ENCODE measurements at places on chromosomes 2 and 18.

DNA sequence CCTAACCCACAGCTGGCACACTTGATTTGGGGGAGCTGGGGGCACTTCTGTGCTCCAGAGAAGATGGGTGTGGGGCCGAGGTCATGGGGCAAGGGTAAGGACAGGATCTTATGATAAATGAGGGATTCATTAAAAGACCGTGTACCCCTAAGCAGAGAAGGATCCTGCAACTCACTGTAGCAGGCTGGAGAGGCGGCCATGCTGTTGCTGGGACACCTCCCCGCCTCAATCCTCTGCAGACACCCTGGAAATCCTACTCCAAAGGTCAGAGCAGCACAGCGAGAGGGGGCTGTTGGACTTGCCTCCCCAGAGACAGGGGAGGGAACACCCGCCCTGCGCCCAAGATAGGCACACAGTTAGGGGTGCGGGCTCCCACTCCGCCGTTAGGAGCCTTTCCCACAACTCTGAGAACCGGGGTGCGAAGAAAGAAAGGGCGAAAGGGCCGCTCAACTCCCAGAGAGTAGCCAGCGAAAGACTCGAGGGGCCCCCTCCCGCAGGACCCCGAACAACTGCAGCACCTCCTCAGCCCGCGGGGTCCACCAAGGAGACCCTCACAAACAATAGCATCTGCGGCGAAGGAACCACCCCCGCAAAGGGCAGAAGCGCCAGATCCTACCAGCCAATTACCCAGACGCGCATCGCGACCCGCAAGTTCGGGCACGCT, 1.4 kb downstream of the PARD6G start:
- DNase-seq = no peak

- no peak for DNase-seq
Observed at GRCh38 chr18:31399306-31400032, 22.9 kb downstream of the DSG4 start.

- no peak for DNase-seq
Observed at GRCh38 chr2:18487106-18487913, 73.1 kb downstream of the RDH14 start.

DNA sequence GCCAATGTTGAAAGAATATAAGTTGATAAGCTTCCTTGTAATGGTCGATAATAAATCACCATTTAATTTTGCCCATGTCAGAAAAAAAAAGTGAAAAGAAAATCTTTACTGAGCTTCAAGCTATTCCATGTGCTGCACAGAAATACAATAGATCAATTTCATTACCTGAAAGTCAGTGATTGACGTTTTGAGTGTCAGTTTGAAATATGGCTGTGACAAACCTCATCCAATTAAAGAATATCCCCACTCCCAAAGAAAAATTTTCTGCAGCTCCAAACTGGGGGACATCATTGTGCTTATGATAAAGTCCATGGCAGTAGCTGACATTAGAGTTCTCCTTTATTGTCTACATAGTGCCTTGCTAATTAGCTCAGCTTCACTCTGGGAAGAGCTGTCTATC, 184.8 kb upstream of the RPRM start:
- DNase-seq = no peak

DNA sequence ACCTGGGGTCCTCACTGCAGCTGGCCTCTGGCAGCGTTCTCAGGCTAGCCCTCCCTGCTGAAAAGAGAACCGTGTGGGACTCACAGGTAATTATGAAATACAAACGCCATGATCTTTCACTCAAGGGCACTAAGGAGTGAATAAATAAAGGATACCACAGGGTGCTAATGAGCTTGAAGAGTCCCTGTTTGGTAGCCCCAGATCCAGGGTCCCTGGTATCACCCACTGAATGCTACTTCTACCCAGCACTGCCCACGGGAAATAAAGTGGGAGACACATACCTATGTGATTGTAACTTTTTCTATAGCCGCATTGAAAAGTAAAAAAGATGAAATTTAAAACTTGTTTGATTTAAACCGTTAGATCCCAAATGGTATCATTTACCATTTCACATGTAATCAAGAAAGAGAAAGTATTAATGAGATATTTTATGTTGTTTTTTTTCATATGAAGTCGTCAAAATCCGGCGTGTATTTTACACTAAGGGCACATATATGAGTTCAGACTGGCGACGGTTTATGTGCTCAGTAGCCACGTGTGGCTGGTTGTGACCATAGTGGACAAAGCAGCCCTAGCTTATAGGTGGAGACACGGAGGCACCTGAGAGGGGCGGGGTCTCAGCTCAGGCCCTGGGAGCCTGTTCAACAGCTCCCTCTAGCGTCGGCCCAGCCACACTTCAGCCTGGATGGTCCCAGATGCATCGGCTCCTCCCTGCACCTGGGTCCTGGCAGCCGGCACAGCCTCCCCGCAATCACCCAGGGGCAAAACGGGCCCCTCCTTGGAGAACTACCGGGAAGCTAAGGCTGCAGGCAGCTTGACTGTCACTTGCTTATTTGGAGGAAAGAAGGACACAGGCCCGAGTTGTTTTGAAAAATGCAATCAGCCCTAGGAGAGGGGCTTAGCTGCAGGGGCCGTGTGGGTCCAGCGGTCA, 39.2 kb downstream of the ODC1 start:
- peak; percentile 62 for DNase-seq
